NCI-H446 (cell line): ENCODE measurements at places on chromosomes 12 and 14.

GRCh38 chr12:29334937-29335336 lies 46.0 kb downstream of the ERGIC2 start:
- no peak for DNase-seq

GRCh38 chr14:24311837-24312615 lies 724 bp downstream of the LTB4R start:
- DNase-seq, result no peak

GRCh38 chr12:18135509-18135908 lies 45.5 kb upstream of the RERGL start:
- no peak for DNase-seq

- no peak for DNase-seq
Measured at GRCh38 chr12:97572220-97572619, 109.6 kb downstream of the RMST start.
